ENCODE measurements at places on chromosomes 6 and 20. TPM values are rescaled to one million over a fixed set of nuclear protein-coding genes. Genes with fewer than 3 reads are reported as not detected.

Gene SASH1
- 85.2 TPM for total RNA-seq

Gene CCN2
- total RNA-seq: 981 TPM

Gene TAGAP
- not detected for total RNA-seq

Gene DNAH8
- total RNA-seq: not detected

Gene DZANK1
- total RNA-seq: 1.2 TPM

Gene MYMX
- 0.12 TPM for total RNA-seq

Gene NHLRC1
- total RNA-seq: 1.9 TPM

Gene KIF25
- total RNA-seq: not detected

Gene PRL
- total RNA-seq: not detected
